ENCODE measurements at places on chromosomes 13 and 19. TPM values are rescaled to one million over a fixed set of nuclear protein-coding genes. Genes with fewer than 3 reads are reported as not detected.

GRCh38 chr13:39245688-39246087, 207.4 kb downstream of the NHLRC3 start:
- DNase-seq: no peak

GRCh38 chr13:113122550-113123225, at the start of gene F10:
Gene F10, plus strand, starts transcription at chr13:113122799. Its CDS starts 57 bp downstream, at chr13:113122856.
- peak; percentile 97 for DNase-seq

DNA sequence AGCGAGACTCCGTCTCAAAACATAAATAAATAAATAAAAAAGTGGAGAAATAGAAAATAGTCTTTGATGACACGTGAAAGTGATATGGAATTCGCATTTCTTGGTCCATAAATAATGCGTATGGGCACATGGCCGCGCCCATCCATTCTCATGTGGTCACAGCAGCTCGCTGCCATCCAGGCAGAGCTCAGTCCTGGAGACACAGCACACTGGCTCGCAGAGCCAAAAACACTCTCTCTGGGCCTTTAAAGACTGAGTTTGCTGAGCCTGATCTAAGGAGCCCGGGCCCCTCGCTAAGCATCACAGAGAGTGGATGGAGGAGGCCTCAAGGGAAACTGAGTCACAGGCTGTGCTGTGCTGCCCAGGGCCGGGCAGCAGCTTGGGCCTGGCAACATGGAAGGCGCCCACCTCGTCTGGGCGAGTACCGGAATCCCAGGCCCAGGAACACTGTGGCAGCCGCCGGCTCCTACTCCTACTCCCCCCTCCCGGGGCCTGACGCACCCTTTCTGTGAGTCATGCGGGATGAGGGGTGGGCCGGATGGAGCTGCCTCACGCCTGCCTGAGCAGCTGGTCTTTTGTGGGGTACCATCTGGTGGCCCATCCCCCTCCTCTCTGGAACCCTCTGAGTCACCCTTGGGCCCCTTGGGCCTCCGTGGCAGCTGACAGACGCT, 28.9 kb upstream of the CACTIN start:
- DNase-seq: no peak

GRCh38 chr19:7596211-7596937, 711 bp downstream of the CAMSAP3 start:
- no peak for DNase-seq

DNA sequence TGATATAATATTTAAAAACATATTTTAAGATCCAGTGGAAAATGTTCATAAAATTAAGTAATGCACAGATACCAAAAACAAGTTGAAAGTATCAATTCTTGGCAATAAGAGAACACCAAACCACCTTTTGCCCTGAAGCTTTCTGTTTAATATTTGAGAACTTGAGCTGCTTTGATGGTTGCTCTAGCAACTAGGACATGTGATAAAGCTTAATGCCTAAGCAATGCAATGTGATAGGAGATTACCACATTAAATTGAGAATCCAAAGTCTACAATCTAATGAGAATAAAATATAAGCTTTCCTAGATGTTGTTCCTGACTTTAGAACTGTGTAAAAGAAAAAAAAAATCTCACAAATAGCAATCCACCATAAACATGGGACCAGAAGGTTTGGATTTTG, 1367.5 kb upstream of the PCDH9 start:
- DNase-seq: no peak

DNA sequence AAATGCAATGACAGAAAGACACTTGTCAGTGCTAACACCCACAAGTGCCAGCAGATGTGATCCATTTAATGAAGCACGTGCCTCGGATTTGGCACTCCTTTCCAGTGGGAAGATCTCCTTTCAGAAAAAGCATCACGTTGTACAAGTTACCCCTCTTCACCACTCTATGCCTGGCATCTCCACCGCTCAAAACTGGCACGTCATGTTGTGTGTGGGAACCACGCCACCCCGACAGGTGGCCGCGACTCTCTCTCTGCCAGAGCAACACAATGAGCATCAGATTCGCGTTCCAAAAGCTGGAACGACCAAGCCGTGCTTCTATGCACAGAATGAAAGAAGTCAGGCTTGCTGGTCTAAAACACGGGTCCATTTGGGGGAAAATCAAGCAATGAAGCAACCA, 24.3 kb downstream of the TMTC4 start:
- no peak for DNase-seq

DNA sequence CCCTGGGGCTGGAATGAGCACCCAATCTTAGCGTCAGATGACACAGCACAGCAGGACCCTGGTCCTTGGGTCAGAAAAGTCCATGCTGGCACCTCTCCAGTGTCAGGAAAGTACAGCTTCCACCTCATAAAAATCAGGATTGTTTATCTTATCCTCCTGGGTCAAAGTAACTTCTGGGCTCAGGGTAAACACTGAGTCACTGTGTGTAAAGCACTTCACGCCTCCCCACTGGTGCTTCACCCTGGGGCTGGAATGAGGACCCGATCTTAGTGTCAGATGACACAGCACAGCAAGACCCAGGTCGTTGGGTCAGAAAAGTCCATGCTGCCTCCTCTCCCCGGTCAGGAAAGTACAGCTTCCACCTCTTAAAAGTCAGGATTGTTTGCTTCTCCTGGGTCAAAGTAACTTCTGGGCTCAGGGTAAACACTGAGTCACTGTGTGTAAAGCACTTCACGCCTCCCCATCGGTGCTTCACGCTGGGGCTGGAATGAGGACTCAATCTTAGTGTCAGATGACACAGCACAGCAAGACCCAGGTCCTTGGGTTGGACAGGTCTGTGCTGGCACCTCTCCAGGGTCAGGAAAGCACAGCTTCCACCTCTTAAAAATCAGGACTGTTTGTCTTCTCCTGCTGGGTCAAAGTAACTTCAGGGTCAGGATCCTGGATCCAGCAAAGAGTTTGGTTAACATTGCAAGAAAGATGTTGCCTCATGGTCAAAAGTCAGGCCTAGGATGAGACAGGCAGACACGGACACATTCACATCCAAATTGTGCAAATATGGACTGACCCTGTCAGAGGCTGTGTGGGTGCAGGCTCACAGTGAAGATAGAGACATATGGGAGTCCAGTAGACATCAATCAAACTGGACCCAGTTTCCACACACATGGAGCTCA, 39.2 kb upstream of the CYP2A7 start:
- peak; percentile 94 for DNase-seq

DNA sequence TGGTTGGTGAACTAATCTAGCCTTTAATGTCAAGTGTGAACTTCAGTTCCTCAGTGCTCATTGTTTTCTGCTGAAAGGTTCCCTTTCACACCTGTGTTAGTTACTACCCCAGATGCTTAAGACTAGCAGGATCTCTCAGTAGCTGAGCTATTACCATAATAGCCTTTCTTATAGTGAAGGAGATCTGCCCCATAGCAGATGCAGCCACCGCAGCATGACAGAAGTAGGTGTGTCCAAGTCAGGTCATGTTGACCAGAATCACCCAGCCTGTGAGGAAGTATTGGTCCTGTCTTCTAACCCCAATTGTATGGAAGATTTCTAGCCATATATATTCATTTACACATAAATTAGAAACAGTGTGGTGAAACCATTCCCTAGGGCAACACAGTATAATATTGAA, 37.3 kb downstream of the ZAR1L start:
- no peak for DNase-seq

DNA sequence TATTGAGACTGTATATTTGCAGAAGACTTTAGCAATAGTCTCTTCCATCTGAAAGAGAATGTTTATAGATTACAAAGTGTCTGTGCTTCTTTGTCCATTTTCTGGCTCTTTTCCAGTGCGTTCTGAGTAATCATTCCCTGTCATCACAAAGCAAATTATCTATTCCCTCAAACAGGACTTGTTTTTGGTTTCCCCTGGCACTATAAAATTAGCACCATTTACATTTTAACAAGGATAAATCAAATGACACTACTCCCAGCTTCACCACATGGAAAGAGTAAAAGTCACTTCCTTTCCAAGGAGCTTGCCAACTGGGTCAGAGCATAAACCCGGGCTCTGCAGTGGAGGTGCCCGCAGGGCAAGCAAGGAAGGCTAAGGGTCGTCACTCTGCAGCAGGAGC, 88.1 kb downstream of the SHISA2 start:
- no peak for DNase-seq

KL gene
- 3.9 TPM for polyA plus RNA-seq

BICRA gene
- polyA plus RNA-seq: 11.9 TPM

TEX101 gene
- polyA plus RNA-seq: not detected

KANK3 gene
- polyA plus RNA-seq: 6.3 TPM
